ENCODE measurements at places on chromosomes 11 and 22.

DNA sequence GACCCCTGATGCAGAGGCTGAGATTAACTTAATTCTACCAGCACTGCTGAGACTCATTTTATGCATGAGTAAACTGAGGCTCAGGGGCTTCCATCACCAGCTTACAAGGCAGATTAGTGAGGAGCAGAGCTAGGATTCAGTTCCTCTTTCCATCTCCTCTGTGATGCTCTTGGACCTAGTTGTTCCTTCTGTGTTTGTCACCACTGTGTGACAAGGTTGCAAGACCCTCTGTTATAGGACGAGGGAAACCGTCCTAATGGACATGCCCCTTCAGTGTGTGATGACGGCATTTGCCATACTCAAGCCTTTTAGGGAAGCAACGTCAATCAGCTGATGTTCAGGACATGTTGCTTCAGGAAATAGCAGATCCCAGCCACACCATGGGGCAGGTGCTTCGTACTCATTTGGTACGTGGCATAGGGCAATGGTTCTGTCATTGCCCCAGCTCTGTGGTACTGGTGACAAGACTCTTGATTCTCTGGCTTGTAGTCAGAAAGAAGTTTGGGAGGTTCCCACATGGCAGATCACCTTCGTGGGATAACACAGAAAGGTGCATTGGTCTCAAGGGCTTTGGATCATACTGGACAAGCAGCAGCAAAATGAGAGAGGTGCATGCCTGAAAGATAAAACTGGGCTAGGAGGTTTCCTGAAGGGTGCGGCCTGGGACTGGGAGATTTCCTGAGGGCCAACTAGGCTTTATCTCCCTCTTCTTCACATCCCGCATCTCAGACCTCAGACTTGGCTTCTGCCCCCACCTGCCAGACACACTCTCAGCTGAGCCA, 23.9 kb upstream of the CD44 start:
- no peak for DNase-seq

- DNase-seq = no peak
Observed at GRCh38 chr11:69201066-69201365, 45.3 kb downstream of the SMIM38 start.

- no peak for DNase-seq
Observed at GRCh38 chr22:30837531-30837930, 131.0 kb downstream of the MORC2 start.

GRCh38 chr11:6353367-6353987, 33.2 kb upstream of the CAVIN3 start:
- DNase-seq = peak; percentile 56

DNA sequence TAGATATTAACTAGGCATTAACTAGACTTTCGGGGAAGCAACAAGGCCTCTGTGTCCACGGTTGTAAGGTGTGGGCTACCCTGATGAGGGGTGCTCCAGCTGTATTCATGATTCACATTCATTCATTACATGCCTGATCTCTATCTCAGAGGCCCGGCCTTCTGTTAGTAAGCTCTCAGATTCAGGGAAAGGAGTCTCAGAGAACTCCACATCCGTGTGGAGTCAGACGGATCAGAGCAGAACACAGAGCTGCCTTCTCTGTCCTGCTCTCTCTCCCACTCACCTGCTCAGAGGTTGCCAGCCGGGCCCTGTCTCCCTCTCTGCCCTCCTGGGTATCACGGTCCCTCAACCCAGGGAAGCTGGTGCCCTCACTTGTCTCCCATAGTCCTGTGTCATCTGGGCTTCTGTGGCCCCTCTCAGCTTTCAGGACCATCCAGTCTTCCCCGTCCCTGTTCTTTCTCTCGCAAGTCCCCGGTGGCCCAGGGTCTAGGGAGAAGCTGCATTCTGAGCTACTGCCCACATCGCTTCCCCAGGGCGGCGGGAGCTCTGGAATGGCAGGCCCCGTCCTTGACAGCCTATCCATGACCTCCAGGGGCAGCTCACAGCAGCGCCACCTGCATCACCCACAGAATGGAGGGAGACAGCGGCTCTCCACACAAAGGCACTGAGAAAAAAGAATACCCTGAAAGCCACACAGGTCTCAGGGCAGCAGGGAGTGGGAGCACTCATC, 4.3 kb downstream of the TP53AIP1 start:
- DNase-seq = no peak

- DNase-seq = no peak
Observed at GRCh38 chr22:33851821-33852384, 68.4 kb downstream of the LARGE1 start.

- no peak for DNase-seq
Observed at GRCh38 chr11:58575377-58576020, at the start of gene LPXN. LPXN (minus strand) TSS chr11:58575856; CDS start chr11:58575772, 84 bp downstream.
